ENCODE measurements at places on chromosomes 3 and 15. TPM values are rescaled to one million over a fixed set of nuclear protein-coding genes. Genes with fewer than 3 reads are reported as not detected.

DNA sequence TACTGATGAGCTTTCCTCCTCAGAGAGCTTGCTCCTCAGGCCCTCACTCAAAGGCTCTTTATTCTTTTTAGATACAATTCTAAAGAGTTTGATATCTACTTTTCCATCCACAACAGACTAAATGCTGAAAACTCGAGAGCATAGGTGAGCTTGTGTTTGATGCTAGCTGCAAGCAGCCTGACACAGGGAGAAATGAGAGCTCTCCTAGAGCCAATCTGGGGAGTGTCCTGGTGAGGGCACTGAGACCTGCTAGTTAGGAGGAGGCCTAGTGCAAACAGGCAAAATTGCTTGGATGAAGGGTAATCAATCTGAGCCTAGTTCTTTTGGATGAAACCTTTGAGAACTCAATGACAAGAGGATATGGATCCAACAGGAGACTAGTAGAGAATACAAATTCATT lies 300.8 kb downstream of the ZBTB20 start:
- no peaks in the 10 kb centered on the region for H3K27me3 ChIP-seq
- no peak overlapping the region for H3K27ac ChIP-seq
- DNase-seq: no peak
- H3K4me3 ChIP-seq: no peak overlapping the region

- DNase-seq: peak; percentile 9
- peaks cover 2% of the 10 kb centered on the region for H3K27me3 ChIP-seq
- no peaks in the 10 kb centered on the region for H3K4me1 ChIP-seq
- no peaks in the 10 kb centered on the region for H3K36me3 ChIP-seq
- H3K4me3 ChIP-seq: no peak overlapping the region
- H3K27ac ChIP-seq: no peak overlapping the region
These were observed 200.2 kb upstream of the GOLGA6L4 start for GRCh38 chr15:84035399-84035766.

The DNAJC13 gene
- 24.3 TPM for polyA plus RNA-seq

DNA sequence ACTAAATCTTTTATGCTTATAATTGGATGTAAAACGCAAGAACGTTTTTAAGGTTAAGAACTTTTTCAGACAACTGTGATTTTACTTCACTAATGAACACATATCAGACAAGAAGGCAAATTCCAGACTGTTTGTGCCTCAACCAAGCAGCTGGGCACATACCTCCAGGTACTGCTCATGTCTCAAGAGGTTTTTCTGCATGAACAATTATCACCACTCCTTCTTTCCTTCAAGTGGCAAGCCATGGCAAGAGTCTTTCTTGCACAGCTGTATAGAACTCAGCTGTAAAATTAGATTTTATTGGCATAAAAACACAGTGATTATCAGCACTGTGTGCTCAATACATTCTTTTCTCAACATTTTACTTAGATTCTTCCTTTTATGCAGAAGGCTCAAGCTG lies 64.3 kb downstream of the FNDC3B start:
- H3K27me3 ChIP-seq: no peaks in the 10 kb centered on the region
- peak; percentile 81 for DNase-seq

- H3K4me3 ChIP-seq: no peak overlapping the region
- DNase-seq: no peak
- no peak overlapping the region for H3K27ac ChIP-seq
These were observed 4.8 kb downstream of the GPR15 start for GRCh38 chr3:98536456-98537017.

- no peak for DNase-seq
- H3K27me3 ChIP-seq: no peaks in the 10 kb centered on the region
- H3K4me3 ChIP-seq: no peak overlapping the region
- no peaks in the 10 kb centered on the region for H3K36me3 ChIP-seq
- no peak overlapping the region for H3K27ac ChIP-seq
- no peaks in the 10 kb centered on the region for H3K4me1 ChIP-seq
These were observed 577.3 kb upstream of the ZNF717 start for GRCh38 chr3:76362643-76363042.
